HuH-7 (cell line): ENCODE measurements at places on chromosomes 6 and 20.

DNA sequence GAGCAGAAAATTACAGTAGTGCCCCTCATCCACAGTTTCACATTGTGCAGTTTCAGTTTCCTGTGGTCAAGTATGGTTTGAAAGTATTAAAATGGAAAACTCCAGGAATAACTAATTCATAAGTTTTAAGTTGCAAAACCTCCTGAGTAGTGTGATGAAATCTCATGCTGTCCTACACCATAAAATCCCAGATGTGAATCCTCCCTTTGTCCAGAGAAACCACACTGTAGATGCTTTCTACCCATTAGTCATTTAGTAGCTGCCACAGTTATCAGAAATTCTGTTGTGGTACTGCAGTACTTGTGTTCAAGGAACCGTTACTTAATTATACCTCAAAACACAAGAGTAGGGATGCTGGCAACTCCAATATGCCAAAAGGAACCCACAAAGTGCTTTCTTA is 74.7 kb downstream of the PTCHD4 start:
- no peak for DNase-seq

- no peak for DNase-seq
These were observed 131.4 kb upstream of the TRAF3IP2 start for GRCh38 chr6:111737065-111737521.

- DNase-seq: no peak
These were observed 14.5 kb downstream of the FOXC1 start for GRCh38 chr6:1624058-1624850.

GRCh38 chr6:132391391-132392269 is 9.6 kb downstream of the MOXD1 start:
- no peak for DNase-seq

- no peak for DNase-seq
These were observed 3.7 kb upstream of the RNASET2 start for GRCh38 chr6:166959911-166960608.

- DNase-seq: no peak
These were observed 2.3 kb downstream of the DTD1 start for GRCh38 chr20:18589941-18590674.
